Stimulated activated CD8-positive, alpha-beta memory T cell treated with anti-CD3 and anti-CD28 coated beads, Interleukin-15, amount 100 ng/mL, for 48 hours (primary cell): ENCODE measurements at places on chromosomes 16 and 17.

DNA sequence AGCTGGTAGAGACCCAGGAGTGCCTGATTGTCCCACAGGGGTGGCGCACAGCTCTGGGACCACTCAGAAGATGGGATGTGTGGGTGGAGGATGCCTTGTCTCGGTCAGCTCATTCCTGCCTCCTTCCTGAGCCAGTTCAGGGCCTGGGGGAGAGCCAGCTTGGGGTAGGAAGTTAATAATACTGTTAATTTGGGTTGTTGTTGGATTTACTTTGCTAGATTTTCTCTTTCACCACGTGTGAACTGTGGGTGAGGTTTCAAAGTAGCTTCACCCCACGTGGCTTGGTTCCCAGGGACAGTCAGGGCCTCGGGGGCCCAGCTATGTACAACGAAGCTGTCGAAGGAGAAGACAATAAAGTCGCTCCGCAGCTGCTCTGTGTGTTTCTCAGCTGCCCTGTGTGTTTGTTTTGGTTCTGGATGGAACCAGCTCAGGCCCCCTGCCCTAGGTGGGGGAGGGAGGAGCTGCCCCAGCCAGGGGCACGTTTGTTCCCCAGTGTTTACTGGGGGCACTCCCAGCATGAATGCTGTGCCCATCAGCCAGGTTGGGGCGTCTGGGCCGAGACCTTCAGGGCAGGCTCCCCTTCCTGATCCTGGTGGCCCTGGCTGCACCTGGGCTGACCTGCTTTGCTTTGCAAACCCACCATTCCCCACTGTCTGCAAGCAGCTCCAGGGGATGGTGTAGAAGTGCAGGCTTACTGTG lies 2.3 kb downstream of the NUDT16L1 start:
- DNase-seq = no peak

DNA sequence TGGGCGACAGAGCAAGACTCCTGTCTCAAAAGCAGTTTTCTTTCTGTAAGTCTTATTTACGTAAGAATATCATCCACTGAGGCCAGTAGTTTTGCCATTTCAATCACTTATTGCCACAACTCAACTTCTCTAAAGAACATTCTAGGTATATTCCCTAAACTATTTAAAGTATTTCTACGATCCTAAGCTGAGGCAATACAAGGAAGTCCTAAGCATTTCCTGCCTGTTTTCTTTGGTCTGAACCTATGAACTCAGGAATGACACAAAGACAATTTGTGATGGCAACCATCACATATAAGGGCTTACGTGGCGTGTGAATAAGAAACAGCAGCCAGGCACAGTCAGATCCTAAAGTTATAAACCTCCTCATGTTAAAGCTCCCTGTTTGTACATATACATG lies 14.2 kb downstream of the USP36 start:
- no peak for DNase-seq

DNA sequence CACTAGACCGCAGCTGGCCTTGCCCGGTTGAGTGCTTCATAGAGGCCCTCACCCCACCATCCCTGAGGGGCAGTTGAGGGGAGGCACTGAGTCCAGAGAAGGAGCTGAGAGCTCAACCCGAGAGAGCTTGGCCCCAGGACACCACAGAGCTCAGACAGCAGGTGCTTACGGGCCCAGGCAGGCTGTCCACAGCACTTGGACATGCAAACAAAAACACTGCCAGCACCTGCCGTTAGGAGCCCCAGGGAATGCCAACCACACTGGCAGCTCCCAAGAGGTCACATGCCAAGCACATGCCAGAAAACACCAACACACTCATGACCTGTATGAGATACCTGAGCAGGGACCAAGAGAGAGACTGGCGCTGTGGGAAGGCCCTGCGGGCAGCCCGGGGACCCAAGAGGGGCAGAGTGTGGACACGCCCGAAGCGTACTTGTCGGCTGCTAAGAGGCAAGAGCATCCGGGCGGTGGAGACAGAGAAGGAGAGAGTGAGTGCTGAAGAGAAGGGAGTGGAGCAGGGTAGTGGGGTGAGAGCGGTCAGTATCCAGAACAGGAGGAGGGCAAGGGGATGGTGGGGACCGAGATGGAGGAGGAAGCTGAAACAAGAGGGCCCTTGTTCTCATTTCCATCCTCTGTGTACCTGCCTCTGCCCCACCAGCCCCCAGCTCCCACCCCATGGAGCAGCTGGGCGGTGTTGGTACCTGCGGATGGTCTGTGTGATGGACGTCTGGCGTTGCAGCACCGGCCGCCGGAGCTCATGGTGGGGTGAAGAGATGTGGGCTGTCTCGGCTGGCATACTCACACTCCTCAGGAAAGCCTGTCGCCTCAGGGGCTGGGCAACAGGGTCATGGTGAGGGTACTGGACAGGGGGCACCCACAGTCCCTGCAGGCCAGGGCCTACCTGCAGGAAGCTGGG lies 8.2 kb downstream of the RHBDF1 start:
- DNase-seq = no peak

DNA sequence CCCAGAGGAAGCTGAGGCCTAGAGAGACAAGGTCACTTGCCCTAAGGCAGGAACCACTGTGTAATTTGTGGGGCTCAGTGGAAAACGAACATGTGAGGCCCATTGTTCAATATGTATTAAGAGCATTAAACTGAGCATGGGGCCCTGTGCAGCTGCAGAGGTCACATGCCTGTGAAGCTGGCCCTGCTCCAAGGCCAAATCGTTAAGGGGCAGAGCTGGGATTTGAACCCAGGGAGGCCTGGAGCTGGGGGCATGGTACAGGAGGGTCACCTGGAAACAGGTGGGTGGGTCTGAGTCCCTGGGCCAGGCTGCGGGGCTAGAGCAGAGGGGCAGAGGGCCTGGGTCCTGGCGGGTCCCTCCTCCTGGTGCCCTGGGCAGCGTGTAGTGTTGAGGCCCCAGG lies 19.7 kb downstream of the C16orf74 start:
- DNase-seq = no peak

DNA sequence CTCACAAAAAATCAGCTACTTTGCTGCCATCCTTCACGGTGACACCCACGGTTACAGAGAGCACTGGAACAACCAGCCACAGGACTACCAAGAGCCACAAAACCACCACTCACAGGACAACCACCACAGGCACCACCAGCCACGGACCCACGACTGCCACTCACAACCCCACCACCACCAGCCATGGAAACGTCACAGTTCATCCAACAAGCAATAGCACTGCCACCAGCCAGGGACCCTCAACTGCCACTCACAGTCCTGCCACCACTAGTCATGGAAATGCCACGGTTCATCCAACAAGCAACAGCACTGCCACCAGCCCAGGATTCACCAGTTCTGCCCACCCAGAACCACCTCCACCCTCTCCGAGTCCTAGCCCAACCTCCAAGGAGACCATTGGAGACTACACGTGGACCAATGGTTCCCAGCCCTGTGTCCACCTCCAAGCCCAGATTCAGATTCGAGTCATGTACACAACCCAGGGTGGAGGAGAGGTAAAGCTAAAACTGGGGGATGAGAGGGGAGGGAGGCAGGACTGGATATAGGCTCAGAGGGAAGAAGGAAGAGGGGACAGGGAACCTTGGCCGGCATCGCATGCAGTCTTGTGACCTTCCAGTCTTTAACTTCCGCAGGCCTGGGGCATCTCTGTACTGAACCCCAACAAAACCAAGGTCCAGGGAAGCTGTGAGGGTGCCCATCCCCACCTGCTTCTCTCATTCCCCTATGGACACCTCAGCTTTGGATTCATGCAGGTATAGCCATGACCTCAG lies 581 bp downstream of the CD68 start:
- DNase-seq = no peak

GRCh38 chr16:89710709-89711564 lies 9.4 kb upstream of the SPATA2L start:
- DNase-seq = no peak

DNA sequence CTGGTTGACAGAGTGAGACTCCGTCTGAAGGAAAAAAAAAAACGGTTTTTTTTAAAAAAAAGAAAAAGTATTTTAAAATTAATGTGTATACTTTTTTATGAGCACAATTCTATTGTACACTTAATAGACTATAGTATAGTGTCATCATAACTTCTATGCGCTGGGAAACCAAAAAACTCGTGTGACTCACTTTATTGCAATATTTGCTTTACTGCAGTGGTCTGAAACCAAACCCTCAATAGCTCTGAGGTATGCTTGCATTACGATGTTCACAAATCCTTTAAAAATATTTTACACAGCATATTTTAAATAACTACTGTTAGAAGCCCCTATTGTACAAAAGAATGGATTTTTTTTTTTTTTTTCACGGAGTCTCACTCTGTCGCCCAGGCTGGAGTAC lies 12.4 kb upstream of the MAP2K6 start:
- no peak for DNase-seq

DNA sequence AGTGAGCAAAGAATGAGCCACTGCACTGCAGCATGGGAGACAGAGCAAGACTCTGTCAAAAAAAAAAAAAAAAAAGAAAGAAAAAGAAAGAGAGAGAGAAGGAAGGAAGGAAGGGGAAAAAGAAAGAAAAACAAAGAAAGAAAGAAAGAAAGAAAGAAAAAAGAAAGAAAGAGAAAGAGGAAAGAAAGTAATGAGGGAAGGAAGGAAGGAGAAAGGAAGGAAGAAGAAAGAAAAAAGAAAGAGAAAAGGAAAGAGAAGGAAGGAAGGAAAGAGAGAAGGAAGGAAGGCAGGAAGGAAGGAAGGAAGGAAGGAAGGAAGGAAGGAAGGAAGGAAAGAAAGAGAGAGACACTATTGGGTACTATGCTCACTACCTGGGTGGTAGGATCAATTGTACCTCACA lies 122.2 kb upstream of the ERCC4 start:
- no peak for DNase-seq

GRCh38 chr17:43572368-43572980 lies 26.3 kb upstream of the ETV4 start:
- DNase-seq = no peak

DNA sequence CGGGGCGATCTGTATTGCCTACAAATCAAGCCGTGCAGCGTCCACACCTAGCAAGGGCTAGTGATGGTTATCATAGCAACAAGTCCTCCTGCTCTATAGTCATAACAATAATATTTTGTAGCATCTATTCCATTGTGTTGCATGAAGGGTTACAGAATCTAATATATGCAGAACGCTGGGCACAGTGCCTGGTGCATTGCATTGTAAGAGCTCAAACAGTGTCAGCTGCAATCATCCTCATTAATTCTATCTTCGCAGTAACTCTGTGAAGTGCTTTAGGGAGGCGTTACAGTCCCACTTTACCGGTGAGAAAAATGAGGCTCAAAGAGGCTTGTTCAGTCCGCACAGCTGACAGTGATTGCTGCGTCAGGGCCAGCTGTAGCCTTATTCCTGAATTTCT lies 149.4 kb downstream of the RBFOX1 start:
- no peak for DNase-seq

GRCh38 chr16:56988161-56988947 lies 1.0 kb upstream of the NLRC5 start:
- no peak for DNase-seq

- no peak for DNase-seq
Observed at GRCh38 chr17:72518159-72518732, 397.4 kb downstream of the SOX9 start.

DNA sequence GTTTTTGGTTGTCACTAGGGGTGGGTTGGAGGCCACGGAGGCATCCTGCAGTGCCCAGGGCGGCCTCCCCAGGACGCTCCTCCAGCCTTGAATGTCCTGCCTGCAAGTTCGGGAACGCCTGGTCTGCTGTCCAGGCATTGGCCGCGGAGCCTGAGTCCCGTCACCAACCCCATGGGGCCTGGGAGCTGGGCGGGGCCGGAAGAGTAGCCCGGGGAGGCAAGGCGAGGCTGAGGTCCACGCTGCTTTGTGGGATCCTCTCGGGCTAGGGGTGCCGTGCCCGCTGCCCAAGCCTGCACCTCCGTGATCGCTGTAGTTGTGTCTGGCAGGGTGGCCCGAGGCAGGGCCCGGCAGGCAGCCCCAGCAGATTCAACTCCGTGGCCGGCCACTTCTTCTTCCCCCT lies 12.8 kb downstream of the TELO2 start:
- DNase-seq = no peak

DNA sequence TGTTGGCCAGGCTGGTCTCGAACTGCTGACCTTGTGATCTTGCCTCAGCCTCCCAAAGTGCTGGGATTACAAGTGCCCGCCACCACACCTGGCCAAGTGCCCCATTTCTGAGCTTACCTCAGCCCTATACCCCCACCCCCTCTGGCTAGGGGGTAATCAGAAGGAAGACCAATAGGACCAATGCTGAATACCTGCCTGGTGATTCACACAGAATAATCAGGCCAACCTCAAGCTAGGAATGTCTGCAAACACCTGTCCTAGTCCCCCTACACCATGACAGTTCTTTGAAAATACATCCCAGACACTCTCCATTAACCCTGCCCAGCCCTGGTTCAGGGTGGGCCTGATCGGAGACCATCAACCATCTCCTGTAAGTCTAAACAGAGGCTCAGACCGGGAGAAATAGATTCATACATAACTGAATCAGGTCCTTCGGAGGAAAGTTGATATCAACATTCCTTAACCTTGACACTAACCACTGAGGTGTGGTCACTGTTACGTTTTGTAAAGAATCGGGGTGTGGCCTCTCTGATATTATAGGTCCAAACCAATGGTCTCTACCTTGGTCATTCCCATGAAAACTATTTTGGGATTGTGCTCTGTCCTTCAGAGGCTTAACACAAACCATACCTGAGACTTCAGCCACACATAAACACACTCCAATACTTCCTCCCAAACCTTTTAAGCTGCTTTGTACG lies 130.8 kb downstream of the GAS7 start:
- DNase-seq = no peak
